ENCODE measurements at places on chromosomes 7 and 10.

DNA sequence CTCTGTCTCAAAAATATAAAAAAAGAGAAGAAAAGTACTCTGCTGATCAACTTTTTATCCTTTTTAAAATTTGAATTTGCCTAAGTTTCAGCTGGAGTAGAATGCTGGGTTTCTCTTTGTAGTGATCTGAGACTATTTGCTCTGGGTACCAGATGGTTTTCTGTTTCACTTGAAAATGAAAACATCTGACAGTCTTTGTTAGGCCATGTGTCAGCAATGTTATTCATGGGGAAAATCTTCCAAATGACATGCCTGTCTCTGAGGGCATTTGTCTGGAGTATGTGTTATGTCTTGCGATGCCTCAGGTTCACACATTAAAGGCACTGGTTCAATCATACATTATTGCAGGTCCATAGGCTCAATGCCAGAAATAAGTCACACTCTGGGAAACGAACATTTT is 175.3 kb upstream of the TMEM229A start:
- DNase-seq = no peak

- DNase-seq = no peak
Observed at GRCh38 chr10:79367426-79368189, 20.3 kb downstream of the PPIF start.

DNA sequence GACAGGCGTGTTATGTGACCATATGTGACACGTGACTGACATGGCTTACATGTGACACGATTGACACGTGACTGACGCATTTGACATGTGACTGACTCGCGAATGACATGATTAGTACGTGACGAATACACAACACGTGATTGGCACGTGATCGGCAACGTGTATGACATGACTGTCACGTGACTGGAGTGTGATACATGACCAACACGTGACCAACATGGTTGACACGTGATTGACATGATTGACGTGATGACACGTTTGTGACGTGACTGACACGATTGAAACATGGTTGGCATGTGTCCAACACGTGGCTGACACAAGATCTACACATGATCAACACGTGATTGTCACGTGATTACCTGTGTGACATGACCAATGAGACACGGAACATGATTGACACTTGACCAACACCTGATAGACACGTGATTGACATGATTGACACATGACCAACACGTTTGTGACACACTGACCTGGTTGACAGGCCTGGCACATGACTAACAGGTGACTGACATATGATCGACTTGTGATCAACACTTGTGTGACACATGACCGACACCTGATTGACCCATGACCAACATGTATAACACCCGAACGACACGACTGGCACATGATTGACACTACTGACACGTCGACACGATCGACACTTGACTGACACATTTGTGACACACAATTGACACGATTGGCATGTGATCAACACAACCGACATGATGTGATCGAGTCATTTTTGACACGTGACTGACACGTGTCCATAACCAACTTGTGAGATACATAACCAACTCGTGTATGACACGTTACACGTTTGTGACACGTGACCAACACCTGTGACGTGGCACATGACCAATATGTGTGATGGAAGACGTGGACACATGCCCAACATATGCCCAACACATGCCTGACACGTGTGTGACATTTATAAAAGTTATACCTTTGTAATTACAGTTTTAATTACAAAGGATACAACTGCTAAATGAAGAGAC is 21.1 kb downstream of the CRPPA start:
- DNase-seq = no peak

DNA sequence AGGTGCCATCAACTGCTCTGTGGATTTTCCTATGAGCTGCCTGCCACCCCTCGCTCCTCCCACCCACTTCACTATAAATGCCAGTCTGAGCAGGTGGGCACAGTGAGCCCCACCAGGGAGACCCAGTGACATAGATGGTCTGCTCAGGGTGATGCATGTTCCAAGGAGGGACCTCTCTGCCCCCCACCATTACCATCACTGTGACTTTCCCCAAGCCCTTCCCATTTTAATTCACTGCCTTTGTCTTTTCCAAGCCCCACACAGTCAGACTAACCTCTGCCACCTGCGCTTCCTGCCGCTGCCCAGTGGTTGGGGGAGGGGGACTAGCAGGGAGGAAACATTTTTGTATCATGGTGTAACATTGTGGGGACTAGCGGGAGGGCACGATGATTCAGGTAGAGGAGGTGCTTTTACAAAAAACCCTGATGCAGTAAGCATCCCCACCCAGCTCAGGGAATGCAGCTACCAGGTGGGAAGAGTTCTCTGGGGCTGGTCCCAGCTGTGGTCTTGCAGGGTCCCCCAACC is 24.6 kb downstream of the PRSS2 start:
- DNase-seq = no peak

DNA sequence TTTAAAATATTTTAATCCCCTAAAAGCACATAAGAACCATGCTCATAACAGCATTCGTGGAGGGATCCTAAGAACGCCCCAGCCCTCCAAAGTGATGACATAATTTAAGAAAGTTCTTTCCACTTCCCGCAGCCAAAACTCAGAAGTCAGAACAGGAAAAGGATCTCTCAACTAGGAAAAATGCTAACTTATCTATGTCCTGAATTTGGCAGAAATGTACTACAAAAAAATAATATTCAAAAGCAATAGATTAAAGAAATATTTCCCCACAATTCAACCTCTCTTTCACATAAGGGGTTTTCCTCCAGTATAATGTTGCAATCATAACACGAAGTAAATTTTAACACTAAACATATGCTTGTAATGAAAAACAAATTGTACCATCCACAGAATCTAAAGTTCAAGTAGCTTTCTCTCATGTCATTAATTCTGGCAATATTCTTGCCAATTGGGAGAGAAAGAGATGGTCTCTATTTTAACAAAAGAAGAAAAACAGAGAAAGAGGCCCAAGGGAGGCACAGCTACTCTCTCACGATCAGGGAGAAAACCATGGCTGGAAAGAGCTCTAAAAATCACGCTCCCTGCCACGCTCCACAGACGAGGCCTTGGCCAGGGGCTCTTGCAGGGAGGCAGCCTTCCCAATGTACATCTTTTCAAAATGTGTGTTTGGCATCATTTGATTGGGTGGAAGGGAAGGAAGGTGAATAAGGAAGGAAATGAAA is 22.9 kb downstream of the ASB13 start:
- no peak for DNase-seq

- no peak for DNase-seq
Observed at GRCh38 chr7:44981035-44981706, 2.4 kb upstream of the MYO1G start.

DNA sequence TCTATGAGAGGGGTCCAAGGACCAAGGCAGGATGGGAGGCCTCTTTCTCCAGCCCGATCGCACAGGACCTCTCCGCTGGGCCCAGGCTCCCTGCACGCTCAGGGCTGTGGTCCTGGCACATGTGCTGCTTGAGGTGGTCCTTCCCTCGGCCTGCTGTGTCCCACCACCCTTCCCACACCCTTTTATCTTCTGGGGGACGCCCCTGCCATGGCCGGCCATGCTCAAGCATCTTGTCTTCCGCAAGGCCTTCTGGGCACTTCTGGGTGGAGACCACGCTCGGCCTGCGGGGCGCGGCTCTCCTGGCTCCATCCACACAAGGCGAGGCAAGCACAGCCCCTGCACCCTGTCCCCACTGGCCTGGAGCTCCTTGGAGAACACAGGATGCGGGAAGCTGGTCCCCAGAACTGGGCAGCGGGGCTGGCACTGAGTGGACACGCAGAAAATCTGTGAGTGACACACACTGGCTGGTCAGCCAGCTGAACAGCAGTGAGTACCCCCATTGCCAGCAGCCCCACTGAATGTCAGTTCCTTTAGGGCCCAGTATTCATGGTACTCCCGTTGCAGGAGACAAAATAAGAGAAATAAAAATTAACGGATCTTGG is 115.9 kb downstream of the TCERG1L start:
- no peak for DNase-seq

DNA sequence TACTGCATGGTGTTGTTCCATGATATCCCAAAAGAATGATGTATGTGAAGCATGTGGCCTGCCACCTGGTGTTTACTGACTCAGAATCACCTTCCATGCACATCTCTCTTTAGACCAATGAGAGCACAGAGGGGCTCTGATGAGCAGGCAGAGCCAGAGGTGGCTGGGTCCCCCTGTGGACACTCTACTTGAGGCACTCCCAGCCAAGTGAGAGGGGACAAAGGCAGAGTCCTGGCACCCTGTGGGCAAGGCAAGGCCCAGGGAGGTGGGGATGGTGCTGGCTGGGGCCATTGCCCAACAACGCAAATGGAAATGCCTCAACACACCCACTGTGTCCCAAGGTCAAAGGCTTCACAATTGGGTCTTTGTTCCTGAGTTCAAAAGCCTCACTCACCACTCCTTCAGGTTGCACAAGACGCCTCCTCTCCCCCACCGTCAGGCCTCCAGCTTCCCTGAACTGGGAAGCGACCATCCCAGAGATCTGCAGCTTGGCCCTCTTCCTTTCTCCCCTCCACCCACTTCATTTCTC is 164.6 kb downstream of the NEURL1 start:
- DNase-seq = no peak

- no peak for DNase-seq
Observed at GRCh38 chr7:75575488-75576121, 83.5 kb downstream of the SPDYE5 start.

DNA sequence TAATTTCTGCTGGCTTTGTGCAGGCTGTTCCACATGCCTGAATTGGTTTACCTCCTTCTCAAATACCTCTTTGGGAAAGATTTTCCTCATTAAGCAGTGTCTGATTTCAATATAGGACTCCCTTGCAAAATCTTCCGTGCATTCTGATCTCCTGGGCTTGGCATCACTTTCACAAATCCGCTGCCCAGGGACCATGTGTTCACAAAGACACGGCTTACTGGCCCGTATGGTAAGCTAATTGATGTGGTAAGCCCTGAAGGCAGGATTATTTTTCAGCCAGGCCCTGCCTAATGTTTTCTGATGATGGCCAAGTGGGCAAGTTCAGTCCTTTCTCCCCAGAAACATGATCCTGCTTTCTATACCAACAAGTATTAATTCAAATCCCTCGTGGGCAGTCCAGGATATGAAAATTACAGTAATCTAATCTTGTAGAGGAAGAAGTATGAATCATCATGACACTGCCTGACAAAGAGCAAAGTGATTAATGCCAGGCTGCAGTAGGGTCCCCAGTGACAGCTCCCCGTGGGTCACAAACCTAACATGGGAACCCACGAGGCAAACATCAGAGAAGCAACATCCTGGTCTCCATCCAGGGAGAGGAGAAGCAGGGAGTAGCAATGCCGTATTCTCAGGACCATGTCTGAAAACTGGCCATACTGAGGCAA is 11.6 kb upstream of the SVIL start:
- DNase-seq = no peak

Data from hematopoietic multipotent progenitor cell treated with erythropoietin and hydrocortisone succinate and interleukin-3 and kit ligand, for 8 days (in vitro differentiated cells).